ENCODE measurements at places on chromosomes 16 and 17.

DNA sequence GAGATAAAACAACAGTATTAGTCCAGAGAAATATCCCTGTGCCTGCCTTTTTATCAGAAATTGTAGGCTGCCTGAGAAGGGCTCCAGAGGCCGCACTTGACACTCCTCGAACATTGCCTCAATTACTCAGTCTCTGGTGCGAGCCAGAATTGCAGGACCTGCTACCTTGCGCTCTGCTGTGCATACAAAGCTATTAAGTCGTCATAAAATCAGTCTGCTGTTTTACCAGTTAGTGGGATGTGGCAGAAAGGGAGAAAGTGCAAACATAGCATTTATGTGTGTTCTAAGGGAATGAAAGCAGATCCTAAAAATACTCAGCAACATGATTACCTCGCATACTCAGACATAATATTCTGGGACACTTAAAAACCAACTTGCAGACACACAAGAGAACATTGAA, 70.6 kb downstream of the TMC6 start:
- no peak for DNase-seq

GRCh38 chr16:13780406-13781168, 139.4 kb upstream of the ERCC4 start:
- DNase-seq: no peak

DNA sequence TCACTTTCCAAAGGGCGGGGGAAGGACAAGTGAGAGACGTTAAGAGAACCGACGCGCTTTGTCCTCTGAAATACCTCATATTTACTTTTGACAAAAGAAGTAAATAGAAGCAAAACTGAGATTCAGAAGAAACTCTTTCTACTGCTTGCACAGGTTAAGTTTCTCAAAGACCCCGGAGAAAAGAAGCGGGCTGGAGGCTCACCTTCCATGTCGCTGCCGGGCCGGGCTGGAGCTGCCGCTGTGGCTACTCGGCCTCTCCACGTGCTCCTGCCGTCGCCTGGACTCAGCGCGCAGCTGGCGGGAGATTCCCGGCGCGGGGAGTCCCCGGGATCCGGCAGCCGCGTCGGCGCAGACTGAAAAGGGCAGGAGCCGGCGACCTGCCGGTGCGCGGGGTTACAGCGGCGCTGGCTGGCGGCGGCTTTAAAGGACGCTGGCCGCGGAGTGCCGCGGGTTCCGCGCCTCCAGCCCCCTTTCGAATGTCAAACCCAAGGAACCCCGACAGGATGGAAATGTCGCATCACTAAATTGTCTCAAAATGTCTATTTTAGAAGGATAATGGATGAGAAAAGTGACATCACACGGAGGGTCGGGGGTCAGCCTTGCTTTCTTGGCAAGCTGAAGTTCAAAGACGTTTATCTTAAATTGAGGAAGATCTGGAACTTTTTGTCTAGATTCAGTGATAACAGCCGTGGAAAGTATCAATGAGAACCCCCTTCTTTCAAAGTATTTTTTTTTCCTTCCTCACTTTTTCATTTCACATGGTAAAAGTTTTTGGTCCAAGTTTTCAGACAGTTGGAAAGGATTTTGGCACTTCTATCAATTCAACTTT, at the start of gene IKZF3:
Gene IKZF3, minus strand, starts transcription at position 395 of the 829 bp plus-strand sequence. Its CDS starts 186 bp downstream, at position 209.
- DNase-seq: peak; percentile 84

DNA sequence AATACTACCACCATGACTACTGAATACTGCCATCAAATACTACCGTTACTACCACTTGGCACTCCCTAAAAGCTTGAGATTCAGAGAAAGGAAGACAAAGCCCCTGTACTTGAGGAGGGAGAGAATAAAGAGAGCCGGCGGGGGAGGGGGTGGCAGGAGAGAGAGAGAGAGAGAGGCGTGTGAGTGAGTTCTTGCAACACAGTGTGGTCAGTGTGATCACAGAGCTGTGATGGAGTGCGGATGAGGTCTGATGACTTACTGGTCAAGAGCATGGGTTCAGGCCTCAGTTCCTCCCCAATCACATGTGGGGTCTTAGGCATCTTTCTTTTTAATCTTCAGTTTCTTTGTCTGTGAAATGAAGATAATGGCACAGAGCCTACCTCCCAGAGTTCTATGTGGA, 19.2 kb downstream of the PRKCB start:
- DNase-seq: no peak

- no peak for DNase-seq
Measured at GRCh38 chr16:49183911-49184310, 97.7 kb downstream of the CBLN1 start.

- DNase-seq: no peak
Measured at GRCh38 chr17:13583996-13584700, 17.6 kb downstream of the HS3ST3A1 start.

DNA sequence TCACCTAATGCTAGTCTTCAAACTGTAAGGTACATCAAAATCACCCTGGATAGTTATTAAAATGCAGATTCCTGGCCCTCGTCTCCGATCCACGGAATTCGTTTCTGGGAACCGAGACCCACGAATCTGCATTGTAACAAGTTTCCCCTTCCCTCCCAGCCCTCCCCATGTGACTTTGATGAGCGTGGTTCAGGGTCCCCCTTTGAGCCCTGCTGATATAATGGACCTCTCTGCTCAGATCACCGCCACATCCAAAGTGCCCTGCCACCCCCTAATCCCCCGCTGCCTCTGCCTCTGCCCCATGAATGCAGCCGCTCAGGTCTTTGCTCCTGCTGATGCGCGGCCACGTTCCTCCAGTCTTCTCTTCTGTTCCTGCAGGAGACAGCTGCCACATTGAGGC, 283.1 kb downstream of the SNX29 start:
- no peak for DNase-seq

DNA sequence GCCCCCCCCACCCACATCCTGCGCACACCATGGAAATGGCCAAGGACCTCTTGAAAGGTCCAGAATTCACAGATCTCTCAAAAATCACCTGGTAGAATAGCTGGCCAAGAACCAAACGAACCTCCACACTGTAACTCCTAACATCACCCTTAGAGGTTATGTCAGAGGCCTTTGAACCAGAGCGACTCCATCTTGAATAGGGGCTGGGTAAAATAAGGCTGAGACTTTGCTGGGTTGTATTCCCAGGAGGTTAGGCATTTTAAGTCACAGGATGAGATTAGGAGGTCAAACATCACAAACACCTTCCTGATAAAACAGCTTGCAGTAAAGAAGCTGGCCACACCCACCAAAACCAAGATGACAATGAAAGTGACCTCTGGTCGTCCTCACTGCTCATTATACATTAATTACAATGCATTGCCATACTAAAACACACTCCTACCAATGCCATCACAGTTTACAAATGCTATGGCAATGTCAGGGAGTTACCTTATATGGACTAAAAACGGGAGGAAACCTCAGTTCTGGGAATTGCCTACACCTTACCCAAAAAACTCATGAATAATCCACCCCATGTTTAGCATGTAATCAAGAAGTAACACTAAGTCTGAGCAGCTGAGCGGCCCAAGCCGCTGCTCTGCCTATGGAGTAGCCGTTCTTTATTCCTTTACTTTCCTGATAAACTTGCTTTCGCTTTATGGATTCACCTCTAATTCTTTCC, 34.8 kb downstream of the SYCE1L start:
- no peak for DNase-seq

DNA sequence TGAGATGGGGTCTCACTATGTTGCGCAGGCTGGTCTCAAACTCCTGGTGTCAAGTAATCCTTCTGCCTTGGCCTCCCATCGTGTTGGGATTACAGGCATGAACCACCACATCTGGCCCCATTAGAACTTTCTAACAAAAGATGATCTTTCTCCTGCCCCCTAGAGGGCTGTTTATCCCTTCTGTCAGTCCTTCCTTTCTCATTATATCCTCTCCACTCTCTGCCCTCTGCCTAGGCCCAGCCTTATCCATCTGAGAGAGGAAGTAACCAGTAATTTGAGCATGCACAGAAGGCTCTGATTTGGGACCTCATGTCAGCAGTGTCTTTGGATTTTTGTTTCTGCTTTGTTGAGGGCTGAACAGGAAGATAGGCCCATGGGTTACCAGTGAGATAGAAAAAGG, 4.4 kb upstream of the DHX40 start:
- no peak for DNase-seq

DNA sequence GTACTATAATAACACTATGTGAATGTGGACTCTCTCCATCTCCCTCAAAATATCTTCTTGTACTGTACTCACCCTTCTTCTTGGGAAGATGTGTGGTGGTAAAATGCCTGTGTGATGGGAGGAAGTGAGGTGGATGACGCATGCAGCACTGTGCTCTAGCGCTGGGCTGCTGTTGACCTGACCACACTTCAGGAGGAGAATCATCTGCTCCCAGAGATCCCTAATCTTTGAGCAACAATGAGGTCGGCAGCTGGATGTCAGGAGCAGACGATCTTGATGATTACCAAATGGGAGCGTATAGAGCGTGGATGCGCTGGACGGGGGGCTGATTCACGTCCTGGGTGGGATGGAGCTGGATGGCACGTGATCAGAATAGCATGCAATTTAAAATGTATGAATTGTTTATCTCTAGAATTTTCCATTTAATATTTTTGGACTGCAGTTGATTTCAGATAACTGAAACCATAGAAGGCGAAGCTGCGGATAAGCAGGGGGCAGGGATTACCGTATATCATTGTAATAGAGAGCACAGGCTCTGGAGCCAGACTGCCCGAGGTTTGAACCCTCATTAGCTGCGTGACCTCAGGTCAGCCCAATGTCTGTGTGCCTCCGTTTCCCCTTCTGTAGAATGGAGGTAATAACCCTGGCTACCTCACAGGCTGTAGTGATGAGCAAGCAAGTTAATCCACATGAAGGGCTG, 23.7 kb upstream of the CYLD start:
- DNase-seq: no peak

GRCh38 chr16:17346621-17347569, 123.9 kb downstream of the XYLT1 start:
- no peak for DNase-seq

- DNase-seq: no peak
Measured at GRCh38 chr16:12613131-12613991, 190.3 kb downstream of the CPPED1 start.

DNA sequence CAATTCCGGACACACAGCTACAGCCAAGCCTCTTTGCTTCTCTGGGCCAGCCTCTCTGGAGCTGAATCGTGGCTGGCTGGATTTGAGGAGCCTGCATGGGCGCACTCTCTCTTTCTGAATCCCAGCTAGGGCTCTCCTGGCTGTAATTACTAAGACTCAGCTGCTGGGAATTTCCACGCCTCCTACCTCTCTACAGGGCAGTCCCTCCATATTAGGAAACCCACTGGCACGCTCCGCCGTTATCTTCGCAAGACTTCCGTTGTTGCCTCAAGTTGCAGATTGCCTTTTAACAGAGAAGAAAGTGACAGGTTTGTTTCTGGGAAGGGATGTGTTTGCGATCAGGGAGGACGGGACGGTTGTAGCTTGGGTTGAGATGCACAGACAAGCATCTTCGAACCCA, 188.4 kb upstream of the NLRP1 start:
- DNase-seq: no peak

DNA sequence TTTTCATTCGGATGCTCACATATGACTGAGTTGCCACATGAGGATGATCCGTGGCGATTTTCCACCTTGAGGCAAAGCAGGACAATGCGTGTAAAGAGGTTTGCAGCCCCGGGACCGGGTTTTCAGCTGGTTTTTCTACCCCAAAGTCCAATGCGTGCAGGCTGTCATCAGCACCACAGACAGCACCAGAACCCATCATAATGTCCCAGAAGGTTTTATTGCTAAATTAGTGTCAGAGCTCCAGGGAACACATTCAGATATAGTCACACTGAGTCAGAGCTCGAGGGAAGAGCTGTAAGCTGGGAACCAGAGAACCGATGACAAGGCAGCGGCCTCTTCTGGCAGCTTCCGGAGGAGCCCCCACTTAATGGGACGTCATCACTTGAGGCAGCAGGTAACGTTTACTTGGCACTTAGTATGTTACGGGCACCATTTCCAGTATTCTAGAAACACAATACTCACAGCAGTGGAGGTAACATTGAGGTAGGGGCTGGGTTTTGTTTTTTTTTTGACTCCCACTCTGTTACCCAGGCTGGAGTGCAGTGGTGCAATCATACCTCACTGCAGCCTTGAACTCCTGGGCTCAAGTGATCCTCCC, 8.9 kb upstream of the NAGPA start:
- no peak for DNase-seq

- no peak for DNase-seq
Measured at GRCh38 chr17:76958974-76959373, 90.8 kb downstream of the MGAT5B start.

- no peak for DNase-seq
Measured at GRCh38 chr16:88494335-88495154, 41.5 kb downstream of the ZFPM1 start.

DNA sequence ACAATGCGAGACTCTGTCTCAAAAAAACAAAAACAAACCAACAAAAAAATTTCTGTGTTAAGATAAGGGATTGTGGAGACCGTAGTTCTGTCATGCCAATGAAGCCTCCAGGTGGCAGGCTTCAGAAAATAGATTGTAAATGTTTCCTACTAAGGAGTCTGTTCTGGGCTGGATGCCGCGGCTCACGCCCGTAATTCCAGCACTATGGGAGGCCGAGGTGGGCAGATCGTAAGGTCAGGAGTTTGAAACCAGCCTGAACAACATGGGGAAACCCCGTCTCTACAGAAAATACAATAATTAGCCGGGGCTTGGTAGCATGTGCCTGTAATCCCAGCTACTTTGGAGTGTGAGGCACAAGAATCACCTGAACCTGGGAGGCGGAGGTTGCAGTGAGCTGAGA, 4.4 kb upstream of the SNX29 start:
- DNase-seq: no peak

GRCh38 chr16:88978608-88979346, 1.8 kb upstream of the CBFA2T3 start:
- no peak for DNase-seq

- no peak for DNase-seq
Measured at GRCh38 chr16:49055824-49056545, 225.7 kb downstream of the CBLN1 start.

- no peak for DNase-seq
Measured at GRCh38 chr17:46977348-46977747, 1.7 kb downstream of the RPRML start.

- DNase-seq: no peak
Measured at GRCh38 chr17:76868669-76869495, 678 bp downstream of the MGAT5B start.

- DNase-seq: no peak
Measured at GRCh38 chr17:72152387-72152929, 31.6 kb downstream of the SOX9 start.
